ENCODE measurements at places on chromosomes 7 and 10.

DNA sequence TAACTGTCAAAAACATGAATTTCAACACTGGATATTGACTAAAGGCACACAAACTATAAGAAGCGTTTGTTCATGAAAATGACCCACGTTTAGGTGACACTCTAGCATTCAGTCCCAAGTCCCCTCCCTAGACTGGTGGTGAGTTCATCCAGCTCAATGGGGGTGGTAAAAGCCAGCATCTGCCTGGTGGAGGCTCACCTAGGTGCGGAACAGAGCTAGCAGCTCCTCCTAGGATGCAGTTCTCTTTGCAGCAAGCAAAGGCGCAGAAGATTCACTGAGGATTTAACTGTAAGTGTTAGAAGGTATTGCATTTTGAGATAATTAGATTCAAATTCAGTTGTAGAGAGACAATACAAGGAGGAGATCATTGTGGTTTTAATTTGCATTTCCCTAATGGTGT, 87.6 kb downstream of the VSTM2A start:
- no peak for DNase-seq

GRCh38 chr10:69573056-69573806, at the start of gene NEUROG3:
Gene NEUROG3 (minus strand): TSS chr10:69573422. CDS start chr10:69573043, 379 bp downstream.
- DNase-seq: no peak

- no peak for DNase-seq
Observed at GRCh38 chr10:5506246-5506645, 6.9 kb upstream of the CALML5 start.

GRCh38 chr10:11177381-11177780, 159.7 kb downstream of the CELF2 start:
- DNase-seq: no peak

- no peak for DNase-seq
Observed at GRCh38 chr7:87226495-87226894, 7.0 kb upstream of the TMEM243 start.

GRCh38 chr7:26188206-26188956, 12.2 kb downstream of the HNRNPA2B1 start:
- DNase-seq: no peak

DNA sequence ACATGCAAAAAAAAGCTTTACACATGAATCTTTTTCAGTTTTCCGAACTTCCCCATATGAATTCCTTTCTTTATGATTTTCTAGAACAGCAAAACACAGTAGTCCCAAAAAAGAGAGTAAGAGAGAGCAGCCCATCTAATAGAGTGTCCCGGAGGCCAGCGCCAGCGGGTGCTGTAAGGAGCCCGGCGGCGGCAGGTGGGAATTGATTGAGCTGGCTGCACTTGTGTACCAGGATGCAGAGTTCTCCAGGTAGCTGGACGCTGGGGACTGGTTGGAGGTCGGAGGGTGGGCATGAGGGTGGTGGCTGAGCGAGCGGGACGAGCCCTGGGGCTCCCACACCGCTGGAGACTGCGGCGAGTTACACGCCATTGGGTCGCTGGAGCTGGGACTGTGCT, 4.0 kb downstream of the DLX5 start:
- DNase-seq: no peak

- no peak for DNase-seq
Observed at GRCh38 chr10:100175875-100176274, 10.0 kb downstream of the ERLIN1 start.

DNA sequence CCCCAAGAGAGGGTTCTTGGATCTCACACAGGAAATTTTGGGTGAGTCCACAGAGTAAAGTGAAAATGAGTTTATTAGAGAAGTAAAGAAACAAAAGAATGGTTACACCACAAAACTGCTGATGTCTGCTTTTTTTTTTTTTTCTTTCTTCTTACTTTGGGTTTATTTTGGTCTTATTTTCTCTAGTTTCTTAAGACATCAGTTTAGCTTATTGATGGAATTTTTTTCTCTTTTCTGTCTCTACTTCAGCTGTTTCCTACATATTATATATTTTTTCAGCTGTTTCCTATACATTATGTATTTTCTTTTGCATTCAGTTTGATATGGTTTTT, 166.4 kb downstream of the CCSER2 start:
- no peak for DNase-seq

DNA sequence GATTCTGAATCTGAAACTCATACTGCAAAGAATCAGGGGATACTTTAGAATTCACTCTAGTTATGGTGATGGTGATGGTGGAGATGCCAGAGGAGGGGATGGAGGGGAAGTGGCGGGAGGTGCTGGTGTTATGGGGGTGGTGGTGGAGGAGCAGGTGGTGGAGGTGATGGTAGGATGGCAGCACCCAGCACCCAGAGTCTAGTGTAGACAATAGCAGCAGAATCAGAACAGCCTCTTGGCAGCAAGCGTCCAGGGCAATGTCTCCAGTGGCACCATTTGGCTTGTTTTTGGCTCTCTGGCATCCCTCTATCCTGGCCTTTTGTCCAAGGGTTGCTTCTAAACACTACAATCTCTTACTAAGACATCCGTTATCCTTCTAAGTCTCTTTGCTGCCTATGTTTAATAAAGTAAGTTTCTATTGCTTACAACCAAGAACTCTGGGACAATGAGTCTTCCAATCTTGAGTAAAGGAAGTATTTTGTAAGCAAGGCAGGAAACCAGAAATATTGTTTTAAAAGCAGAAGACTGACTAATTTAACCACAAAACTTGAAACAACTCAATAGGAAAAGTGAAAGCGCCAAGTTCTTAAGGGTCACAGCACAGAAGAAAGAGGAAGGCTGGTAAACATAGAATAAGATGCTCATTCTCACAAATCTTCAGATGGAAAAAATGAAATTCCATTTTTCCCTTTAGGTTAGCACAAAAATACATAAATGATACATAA, 42.4 kb upstream of the GDF10 start:
- peak; percentile 76 for DNase-seq

DNA sequence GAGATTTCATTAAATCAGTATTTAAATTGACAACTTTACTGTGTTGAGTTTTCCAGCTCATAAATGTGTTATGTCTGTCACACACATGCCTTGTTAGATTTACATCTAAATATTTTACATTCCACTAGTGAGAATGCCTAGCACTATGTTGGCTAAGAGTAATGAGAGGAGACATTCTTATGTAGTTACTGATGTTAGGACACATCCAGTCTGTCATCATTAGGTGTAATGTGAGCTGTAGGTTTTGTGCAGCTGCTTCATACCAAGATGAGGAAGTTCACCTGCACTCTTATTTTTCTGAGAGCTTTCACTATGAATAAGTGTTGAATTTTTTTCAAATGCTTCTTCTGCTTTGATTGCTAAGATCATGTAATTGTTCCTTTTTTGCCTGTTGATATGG, 218.0 kb upstream of the IGFBP3 start:
- DNase-seq: peak; percentile 95

DNA sequence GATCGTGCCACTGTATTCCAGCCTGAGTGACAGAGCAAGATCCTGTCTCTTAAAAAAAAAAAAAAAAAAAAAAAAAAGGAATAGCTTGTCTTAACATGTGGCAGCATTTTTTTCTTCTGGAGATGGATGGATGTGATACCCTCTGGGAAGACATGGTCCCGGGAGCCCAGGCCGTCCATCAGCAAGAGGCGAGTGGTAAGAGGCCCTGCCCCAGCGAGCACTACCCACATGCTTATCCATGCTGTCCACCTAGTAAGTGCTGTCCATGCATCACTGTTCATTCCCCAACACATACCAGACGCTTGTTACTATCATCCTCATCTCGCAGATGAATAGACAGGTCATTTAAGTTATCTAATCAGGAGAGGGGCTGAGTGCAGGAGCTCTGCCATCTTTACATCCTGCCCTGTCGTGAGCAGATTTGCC, 12.9 kb downstream of the ATP6V1F start:
- no peak for DNase-seq

DNA sequence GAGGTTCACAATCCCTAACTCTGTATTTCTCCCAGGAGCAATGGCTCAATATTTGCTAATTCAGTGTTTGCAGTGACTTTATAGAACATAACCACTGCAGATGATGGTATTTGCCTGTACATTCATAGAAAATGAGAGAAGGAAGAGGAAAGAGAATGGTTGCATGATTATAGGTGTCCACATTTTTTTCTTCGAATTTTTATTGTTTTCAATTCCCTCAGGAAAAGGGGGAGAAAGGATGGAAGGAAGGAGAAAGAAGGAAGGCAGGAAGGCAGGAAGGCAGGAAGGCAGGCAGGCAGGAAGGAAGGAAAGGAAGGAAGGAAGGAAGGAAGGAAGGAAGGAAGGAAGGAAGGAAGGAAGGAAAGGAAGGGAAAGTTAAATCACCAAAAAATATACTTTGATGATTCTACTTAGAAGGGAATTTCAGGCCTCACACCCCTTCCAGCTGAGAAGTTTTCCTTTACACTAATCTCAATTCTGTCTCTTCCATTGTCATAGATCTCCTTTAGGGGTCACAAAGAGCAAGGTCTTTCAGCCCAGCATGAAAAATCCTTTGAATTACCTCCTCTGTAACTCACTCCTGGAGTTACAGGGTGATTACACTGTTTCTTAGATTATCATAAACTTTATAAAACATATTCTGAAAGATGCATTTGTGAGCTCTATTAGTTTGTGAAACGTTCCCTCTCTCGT, 118.8 kb upstream of the INHBA start:
- DNase-seq: no peak

GRCh38 chr7:142809671-142810070, 38.9 kb downstream of the PRSS2 start:
- DNase-seq: no peak

GRCh38 chr7:70542750-70543376, 589.1 kb upstream of the GALNT17 start:
- no peak for DNase-seq

DNA sequence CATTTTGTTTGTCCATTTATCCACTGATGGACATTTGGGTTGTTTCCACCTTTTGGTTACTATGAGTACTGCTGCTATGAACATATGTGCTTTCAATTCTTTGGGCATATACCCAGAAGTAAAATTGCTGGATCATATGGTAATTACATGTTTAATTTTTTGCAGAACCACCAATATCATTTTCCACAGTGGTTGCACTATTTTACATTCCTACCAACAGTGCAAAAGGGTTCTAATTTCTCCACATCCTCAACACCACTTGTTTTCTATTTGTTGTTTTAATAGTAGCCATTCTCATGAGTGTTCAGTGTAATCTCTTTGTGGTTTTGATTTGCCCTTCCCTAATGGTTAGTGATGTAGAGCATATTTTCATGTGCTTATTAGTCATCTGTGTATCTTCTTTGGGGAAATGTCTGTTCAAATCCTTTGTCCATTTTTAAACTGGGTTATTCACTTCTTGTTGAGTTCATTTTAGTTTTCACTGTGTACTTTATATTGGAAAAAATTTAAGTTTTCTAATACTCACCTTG, 101.9 kb downstream of the HIBADH start:
- DNase-seq: peak; percentile 92

- peak; percentile 32 for DNase-seq
Observed at GRCh38 chr7:99997545-99998137, 17.8 kb upstream of the ZKSCAN1 start.

DNA sequence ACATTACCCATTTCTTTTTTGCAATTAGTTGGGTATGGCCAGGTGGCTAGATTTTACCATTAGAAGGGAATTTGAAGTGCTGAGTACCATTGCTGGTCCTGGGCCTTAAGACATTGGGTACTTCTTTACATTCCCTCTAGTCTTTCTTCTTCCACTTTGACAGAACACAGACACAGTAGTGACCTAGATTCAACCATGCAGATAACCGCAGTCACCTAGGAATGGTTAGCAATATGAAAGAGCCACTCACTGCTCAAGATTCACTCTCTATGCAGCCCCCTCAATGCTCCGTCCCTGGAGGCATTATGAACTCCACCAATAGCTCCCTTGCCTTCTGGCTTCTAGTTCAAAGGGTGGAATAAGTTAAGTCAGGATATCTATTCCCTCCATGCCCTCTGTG, 16.2 kb upstream of the PON1 start:
- DNase-seq: no peak

DNA sequence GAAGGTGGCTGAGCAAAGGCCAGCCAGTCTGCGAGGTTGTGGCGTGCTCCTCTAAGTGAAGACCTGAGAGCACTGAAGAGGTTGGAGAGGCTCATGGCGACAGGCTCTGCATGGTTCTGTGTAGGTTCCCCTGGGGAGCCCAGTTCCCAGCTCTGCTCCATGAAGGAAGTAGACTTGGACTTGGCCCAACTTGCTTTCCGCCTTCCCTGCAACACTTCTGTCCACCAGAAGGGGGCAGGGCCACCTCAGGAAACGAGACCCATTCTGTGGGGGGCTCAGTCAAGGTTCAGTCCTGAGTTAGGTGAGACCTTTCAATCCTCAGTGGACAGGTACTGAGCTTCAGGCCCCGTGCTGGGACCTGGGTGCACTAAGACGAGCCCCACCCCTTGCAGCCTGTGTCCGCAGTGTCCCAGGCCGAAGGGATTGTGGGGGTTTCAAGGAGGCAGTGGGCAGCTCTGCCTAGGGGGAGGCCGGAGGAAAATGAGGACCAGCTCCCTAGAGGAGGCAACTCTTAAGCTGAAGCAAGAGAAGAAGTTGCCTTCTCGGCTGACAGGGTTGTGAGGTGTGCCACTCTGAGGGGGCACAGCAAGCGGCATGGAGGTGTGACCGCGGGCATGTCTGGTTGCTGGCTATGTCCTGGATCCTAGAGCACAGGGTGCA, 15.0 kb upstream of the PCBD1 start:
- DNase-seq: peak; percentile 32

DNA sequence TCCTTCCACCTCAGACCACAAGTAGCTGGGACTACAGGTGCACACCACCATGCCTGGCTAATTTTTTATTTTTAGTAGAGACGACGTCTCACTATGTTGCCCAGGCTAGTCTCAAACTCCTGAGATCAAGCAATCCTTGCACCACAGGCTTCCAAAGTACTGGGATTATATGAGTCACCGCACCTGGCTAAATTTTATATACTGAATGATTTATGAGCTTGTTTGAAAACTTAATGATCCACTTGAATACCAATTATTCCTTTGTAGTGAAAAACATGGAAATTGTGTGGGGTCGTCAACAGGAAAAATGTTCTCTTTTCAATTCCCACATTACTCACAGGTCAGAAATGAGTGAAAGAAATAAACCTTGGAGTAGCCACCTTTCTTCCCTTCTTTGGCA, 31.3 kb downstream of the RAPGEF5 start:
- DNase-seq: no peak

DNA sequence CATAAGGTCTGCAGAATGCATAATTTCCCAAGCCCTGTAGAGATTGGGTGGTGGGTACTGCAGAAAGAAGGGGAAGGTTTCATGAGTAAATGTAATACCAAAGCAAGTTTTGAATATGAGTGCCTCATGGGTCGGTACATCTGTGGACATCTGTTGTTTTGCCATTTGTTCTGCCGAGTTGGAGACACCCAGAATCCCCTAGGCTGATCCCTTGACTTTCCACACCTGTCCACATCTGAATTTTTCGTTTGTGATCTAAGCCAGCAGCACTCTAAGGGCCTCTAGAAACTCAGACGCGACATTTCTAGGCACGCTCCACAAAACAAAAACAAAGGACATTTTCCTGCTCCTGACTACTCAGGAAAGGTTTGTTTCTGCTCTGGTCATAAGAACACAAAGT, 11.7 kb upstream of the SLF2 start:
- DNase-seq: no peak

GRCh38 chr7:73831584-73831833, 713 bp downstream of the CLDN4 start:
- no peak for DNase-seq
